ENCODE measurements at places on chromosomes 5 and 9. TPM values are rescaled to one million over a fixed set of nuclear protein-coding genes. Genes with fewer than 3 reads are reported as not detected.

CYLC2 gene
- not detected for total RNA-seq

NEUROG1 gene
- not detected for total RNA-seq

CDKN2AIPNL gene
- 39.6 TPM for total RNA-seq

SHB gene
- 19.4 TPM for total RNA-seq

RASGEF1C gene
- 0.27 TPM for total RNA-seq

Measured in left ventricle myocardium inferior (tissue), 1 donor.